ENCODE measurements at places on chromosomes 3 and 15.

DNA sequence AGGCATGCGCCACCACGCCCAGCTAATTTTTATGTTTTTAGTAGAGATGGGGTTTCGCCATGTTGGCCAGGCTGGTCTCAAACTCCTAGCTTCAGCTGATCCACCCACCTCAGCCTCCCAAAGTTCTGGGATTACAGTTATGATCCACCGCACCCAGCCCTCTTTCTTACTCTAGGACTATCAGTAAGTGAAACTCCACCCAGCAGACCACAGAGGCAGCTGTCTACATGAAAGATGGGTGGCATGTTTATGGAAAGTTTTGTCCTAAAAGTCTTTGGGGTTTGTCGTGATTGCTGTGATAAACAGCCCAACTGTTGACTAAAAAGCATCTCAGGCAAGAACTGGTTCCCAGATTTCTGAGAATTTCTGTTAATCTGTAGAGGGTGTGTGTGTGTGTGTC is 10.9 kb downstream of the ARL6IP5 start:
- DNase-seq = no peak

DNA sequence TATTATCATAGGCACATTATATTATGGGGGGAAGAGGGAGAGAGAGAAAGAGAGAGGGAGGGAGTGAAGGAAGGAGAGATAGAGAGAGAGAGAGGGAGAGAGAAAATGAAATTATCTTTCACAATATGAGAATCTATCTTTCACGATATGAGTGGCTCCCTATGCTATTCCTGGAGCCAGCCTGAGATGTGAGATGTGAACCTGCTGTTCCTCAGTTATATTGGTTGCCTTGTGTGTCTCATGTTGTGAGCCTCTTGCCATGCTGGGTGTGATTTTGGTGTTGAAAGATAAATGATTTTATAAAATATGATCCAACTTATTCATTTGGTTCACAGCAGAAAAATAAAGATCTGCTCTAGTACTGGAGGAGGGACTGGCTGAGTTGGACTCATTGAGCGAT is 148.7 kb downstream of the PPM1L start:
- no peak for DNase-seq

GRCh38 chr15:33320017-33320416 is 9.2 kb downstream of the RYR3 start:
- no peak for DNase-seq

GRCh38 chr3:140816372-140817195 is 125.1 kb upstream of the SLC25A36 start:
- DNase-seq = no peak

DNA sequence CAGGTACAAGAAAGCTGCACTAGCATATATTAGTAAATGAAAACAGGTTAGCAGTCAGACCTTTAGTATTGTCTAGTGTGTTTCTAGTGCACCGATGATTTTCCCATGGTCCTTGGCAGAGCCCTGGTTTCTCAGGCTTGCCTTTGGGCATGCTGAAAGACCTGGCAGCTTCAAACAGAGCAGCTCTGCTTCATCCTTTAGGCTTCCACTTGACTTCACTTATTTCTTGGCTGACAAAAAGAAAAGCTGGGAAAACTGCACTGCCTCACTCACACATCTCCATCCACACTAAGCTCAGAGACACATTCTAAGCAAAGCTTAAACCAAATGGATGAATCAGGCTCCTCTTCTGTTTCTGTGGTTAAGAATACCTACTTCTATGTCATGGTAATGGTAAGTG is 374.8 kb upstream of the PDZRN3 start:
- peak; percentile 57 for DNase-seq

DNA sequence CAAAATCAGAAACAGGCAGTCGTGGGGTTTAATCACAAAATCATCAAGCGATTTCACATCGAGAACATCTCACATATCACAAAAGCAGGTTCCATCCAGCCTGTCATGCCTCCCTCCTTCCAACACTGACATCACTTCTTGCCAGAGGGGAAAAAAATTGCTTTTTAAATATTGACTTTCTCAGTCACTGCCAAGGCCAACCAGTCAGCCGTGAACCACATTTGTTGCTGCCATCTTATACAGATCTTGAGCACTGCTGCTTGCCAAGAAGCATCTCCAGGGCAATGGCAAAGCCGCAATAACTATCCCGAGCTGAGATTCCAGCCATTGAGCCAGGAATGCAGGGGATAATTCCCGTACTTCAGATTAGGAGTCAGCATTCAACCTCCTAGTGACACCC is 174.6 kb downstream of the ANXA2 start:
- DNase-seq = no peak

DNA sequence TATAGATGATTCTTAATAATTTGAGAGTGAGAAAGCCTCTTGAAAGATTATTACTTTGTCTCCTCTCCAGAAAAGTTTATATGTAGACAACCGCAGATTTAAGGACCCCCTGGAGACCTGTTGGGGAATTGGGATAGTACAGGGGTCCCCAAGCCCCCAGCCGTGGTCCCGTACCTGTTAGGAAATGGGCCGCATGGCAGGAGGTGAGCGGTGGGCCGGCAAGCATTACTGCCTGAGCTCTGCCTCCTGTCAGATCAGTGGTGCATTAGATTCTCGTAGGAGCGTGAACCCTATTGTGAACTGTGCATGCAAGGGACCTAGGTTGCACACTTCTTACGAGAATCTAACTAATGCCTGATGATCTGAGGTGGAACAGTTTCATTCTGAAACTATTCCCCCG is 78.3 kb downstream of the PFN2 start:
- no peak for DNase-seq

DNA sequence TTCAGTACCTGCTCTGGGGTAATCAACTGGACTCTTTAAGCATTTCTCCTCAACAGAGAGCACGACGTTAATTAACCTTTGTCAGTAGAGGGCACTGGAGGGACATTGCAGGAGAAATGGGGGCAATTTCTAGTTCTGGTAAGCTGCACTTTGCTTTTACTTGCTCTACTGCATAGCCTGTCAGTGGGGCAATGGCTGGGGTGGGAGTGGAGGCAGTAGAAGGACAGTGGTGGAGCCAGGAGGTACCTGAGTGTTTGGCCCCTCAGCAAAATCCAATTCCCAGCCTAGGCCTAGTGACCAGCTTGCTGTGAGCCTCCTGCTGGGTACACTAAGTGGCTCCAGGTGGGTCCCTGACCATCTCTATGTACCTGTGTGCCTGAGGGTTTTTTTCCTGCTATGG is 18.3 kb upstream of the MED12L start:
- no peak for DNase-seq

DNA sequence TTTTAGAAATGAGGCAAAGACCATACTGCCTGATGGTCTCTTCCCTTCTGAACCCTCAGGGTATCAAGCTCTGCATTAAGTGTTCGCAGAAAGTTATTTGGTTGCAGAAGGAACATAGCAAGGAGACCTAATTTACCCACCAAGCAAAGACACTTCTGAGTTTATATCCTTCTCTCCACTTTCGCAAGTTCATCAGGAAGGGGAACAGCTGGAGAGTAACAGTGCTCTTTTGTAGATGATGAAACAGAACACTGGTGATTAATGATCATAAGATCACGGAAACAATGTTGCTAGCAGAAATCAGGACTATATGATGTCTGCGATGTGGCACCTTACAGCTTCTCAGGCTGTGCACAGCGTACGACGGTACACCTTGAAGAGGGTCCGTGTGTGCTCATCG is 62.1 kb downstream of the NCEH1 start:
- DNase-seq = no peak

DNA sequence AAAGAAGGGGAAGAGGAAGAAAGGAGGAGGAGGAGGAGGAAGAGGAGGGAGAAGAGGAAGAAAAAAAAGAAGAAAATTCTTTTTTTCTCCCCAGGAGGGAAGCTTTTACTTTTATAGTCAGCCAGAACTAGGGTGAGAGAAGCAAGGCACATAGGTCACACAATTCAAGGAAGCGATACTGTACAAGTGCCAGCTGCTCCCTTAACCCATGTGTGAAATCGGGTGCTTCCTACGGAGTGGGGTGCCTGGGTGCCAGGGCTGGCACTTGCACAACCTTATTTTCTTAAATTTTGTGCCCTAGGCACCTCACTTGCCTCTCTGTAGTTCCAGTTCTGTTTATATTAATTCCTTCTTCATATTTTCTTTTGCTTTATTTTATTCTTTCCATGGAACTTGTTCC is 150.4 kb downstream of the LIPC start:
- no peak for DNase-seq
